Osteocyte (in vitro differentiated cells): ENCODE measurements at places on chromosomes 12 and 14. TPM values are rescaled to one million over a fixed set of nuclear protein-coding genes. Genes with fewer than 3 reads are reported as not detected.

- H3K36me3 ChIP-seq, result no peaks in the 10 kb centered on the region
- H3K4me1 ChIP-seq, result no peaks in the 10 kb centered on the region
- no peak for DNase-seq
- H3K4me3 ChIP-seq, result no peak overlapping the region
Measured at GRCh38 chr12:17169726-17170471, 563.9 kb upstream of the LMO3 start.

- peaks cover 16% of the 10 kb centered on the region for H3K36me3 ChIP-seq
- no peaks in the 10 kb centered on the region for H3K27me3 ChIP-seq
- no peak for DNase-seq
- peaks cover 48% of the 10 kb centered on the region for H3K4me1 ChIP-seq
- H3K4me3 ChIP-seq, result no peak overlapping the region
Measured at GRCh38 chr12:65307169-65307501, 28.7 kb downstream of the MSRB3 start.

DNA sequence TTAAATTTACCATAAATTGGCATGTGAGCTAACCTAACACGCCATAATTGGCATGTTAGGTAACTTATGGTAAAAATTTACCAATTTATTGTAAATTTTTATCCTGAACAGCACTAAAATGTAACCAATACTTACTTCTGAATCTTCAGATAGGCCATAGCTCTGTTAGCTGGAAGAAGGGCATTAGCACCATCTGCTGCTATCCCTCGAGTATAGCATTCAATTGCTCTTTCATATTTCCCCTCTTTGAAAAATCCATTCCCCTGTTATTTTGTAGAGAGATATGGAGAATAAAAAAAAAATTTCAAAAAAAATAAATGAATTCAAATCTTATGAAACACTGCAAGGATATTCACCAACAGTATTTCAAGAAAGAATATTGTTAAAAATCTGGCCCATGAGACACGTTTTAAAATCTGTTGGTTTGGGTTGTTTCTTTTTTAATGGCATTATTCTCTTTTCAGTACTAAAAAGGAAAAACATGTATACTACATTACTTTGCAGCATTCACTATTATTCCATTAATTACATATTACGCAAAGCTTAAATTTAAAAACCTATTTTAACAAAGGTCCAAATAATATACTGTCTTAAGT is 19.1 kb downstream of the RPAP3 start:
- DNase-seq, result no peak
- no peak overlapping the region for H3K27ac ChIP-seq
- no peak overlapping the region for H3K4me3 ChIP-seq
- H3K36me3 ChIP-seq, result peaks cover 9% of the 10 kb centered on the region

GRCh38 chr14:80364274-80364673 is 153.0 kb upstream of the DIO2 start:
- H3K27me3 ChIP-seq, result no peaks in the 10 kb centered on the region
- DNase-seq, result no peak
- H3K36me3 ChIP-seq, result peaks cover 3% of the 10 kb centered on the region
- H3K27ac ChIP-seq, result peak overlapping the region; percentile 15

GRCh38 chr14:83913476-83913875 is 1616.5 kb upstream of the FLRT2 start:
- H3K27ac ChIP-seq, result no peak overlapping the region
- no peak for DNase-seq
- H3K36me3 ChIP-seq, result no peaks in the 10 kb centered on the region
- H3K4me1 ChIP-seq, result peaks cover 3% of the 10 kb centered on the region
- H3K4me3 ChIP-seq, result no peak overlapping the region
- no peaks in the 10 kb centered on the region for H3K27me3 ChIP-seq

DNA sequence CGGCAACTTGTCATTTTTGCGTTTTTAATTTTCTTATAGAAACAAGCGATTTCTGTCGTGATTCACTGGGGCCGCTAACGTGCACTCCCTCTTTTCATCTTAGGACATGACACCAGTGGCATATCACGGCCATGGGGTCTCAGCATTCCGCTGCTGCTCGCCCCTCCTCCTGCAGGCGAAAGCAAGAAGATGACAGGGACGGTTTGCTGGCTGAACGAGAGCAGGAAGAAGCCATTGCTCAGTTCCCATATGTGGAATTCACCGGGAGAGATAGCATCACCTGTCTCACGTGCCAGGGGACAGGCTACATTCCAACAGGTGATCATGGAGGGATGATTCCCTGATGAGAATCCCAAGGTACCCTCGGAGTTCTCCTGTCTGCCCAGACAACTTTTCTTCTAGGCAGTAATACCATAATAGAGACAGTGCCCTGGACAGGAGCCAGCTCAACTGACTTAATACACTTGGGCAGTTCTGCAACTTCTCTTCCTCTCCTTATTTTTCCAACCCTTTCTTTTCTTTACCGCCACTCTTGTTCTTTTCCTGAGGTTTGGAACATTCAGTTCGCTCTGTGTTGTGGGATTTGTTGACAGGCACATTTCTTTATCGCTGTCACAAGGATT is 821 bp downstream of the TMEM106C start:
- H3K27ac ChIP-seq, result no peak overlapping the region
- H3K4me1 ChIP-seq, result peaks cover 29% of the 10 kb centered on the region
- DNase-seq, result no peak

GRCh38 chr12:108604208-108604941 is 6.5 kb upstream of the TMEM119 start:
- DNase-seq, result no peak
- H3K27ac ChIP-seq, result peak overlapping the region; percentile 0
- H3K4me3 ChIP-seq, result no peak overlapping the region
- H3K36me3 ChIP-seq, result no peaks in the 10 kb centered on the region

GRCh38 chr12:51323966-51324895 is at the start of gene BIN2:
Gene BIN2 (minus strand): TSS chr12:51324174. CDS start chr12:51324102, 72 bp downstream.
- H3K27ac ChIP-seq, result no peak within 1 kb of the TSS
- H3K36me3 ChIP-seq, result no peaks in the 10 kb centered on the region

DNA sequence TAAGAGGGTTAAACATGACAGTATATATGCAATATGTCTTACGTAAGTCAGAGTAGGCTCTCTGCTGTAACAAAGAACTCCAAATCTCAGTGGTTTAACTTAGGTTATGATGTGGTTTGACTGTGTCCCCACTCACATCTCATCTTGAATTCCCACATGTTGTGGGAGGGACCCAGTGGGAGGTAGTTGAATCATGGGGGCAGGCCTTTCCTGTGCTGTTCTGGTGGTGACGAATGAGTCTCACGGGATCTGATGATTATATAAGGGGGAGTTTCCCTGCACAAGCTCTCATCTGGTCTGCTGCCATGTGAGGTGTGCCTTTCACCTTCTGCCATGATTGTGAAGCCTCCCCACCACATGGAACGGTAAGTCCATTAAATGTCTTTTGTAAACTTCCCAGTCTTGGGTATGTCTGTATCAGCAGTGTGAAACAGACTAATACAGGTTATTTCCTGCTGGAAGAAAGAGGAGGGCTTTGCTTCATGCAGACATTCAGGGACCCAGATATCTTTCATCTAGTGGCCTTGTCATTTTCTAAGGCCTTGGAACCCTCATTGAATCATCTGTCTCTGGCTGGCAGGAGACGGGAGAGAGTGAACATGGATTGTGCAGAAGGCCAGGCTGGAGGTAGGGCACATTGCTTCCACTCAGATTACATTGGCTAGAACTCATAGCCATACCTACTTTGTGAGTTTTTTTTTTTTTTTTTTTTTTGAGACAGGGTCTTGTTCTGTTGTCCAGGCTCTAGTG is 96.1 kb downstream of the CRADD start:
- no peaks in the 10 kb centered on the region for H3K36me3 ChIP-seq
- H3K4me1 ChIP-seq, result peaks cover 41% of the 10 kb centered on the region
- no peak overlapping the region for H3K27ac ChIP-seq
- no peaks in the 10 kb centered on the region for H3K27me3 ChIP-seq
- DNase-seq, result no peak

- H3K27ac ChIP-seq, result no peak overlapping the region
- H3K27me3 ChIP-seq, result peaks cover 23% of the 10 kb centered on the region
- no peak overlapping the region for H3K4me3 ChIP-seq
- DNase-seq, result no peak
Measured at GRCh38 chr14:38930022-38930421, 173.0 kb downstream of the SEC23A start.

GRCh38 chr14:35123388-35123703 is 994 bp downstream of the PRORP start:
- peak overlapping the region; percentile 100 for H3K27ac ChIP-seq
- H3K4me3 ChIP-seq, result peak overlapping the region; percentile 97
- DNase-seq, result no peak

DNA sequence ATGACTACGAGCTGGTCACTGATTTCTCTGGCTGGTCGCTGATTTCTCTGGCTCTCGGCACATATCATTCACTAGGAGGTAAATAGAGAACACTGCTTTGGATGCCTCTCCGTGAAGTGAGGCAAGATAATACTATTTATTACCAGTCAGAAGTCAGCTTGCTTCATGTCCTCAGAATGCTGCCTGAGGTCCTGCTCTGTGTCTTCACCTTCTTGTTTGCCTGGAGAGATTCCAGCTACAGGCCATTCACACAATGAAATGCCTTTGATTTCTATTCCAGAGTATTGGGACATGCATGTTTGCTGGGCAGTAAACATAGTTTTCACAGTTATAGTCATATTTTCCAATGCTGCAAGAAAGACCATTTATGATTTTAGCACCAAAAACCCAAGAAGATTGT is 106.7 kb downstream of the AEBP2 start:
- H3K27me3 ChIP-seq, result no peaks in the 10 kb centered on the region
- DNase-seq, result no peak
- H3K36me3 ChIP-seq, result no peaks in the 10 kb centered on the region
- peaks cover 39% of the 10 kb centered on the region for H3K4me1 ChIP-seq

DNA sequence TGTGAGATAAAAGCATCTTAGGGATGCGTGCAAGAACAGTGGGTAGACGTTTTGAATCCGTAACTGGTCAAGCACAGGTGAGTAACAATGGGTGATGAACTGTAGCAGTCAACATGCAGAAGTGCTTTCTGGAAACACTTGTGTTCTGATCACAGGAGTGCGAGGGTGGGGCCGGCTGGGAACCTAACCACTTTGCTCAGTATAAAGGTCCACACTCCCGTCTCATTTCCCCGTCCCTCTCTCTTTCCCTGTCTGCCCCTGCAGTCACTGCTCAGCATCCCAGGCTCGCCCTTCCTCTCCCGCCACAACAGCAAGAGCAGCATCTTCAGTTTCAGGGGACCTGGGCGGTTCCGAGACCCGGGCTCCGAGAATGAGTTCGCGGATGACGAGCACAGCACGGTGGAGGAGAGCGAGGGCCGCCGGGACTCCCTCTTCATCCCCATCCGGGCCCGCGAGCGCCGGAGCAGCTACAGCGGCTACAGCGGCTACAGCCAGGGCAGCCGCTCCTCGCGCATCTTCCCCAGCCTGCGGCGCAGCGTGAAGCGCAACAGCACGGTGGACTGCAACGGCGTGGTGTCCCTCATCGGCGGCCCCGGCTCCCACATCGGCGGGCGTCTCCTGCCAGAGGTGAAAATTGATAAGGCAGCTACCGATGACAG is 127.1 kb downstream of the FIGNL2 start:
- no peak for DNase-seq
- H3K4me1 ChIP-seq, result no peaks in the 10 kb centered on the region
- no peaks in the 10 kb centered on the region for H3K27me3 ChIP-seq
- H3K4me3 ChIP-seq, result no peak overlapping the region
- no peaks in the 10 kb centered on the region for H3K36me3 ChIP-seq
- H3K27ac ChIP-seq, result no peak overlapping the region

GRCh38 chr12:84290168-84290567 is 622.4 kb downstream of the SLC6A15 start:
- H3K36me3 ChIP-seq, result no peaks in the 10 kb centered on the region
- no peak overlapping the region for H3K4me3 ChIP-seq
- H3K27ac ChIP-seq, result no peak overlapping the region
- DNase-seq, result no peak

GRCh38 chr12:46224386-46224785 is 44.5 kb downstream of the SLC38A1 start:
- H3K27me3 ChIP-seq, result no peaks in the 10 kb centered on the region
- DNase-seq, result no peak
- no peak overlapping the region for H3K27ac ChIP-seq
- H3K4me1 ChIP-seq, result peaks cover 24% of the 10 kb centered on the region

Gene MUCL1
- total RNA-seq, result not detected in 2 replicates

Gene COX14
- 41.5 and 54.9 TPM in 2 replicates for total RNA-seq

Gene SERPINA9
- not detected in 2 replicates for total RNA-seq

Gene PTHLH
- 0.44 and 0.46 TPM in 2 replicates for total RNA-seq

Gene NOC4L
- total RNA-seq, result 21.4 and 22.0 TPM in 2 replicates

Gene PTPRR
- total RNA-seq, result 0.21 TPM in 1 of 2 replicates, not detected in the other

Gene OASL
- total RNA-seq, result 0.21 and 0.24 TPM in 2 replicates

Gene MANSC4
- not detected in 2 replicates for total RNA-seq

Gene GPRC5D
- total RNA-seq, result not detected in 2 replicates
